Stimulated activated CD8-positive, alpha-beta memory T cell treated with anti-CD3 and anti-CD28 coated beads, Interleukin-4, amount 100 ng/mL, for 48 hours (primary cell): ENCODE measurements at places on chromosomes 3 and 15.

DNA sequence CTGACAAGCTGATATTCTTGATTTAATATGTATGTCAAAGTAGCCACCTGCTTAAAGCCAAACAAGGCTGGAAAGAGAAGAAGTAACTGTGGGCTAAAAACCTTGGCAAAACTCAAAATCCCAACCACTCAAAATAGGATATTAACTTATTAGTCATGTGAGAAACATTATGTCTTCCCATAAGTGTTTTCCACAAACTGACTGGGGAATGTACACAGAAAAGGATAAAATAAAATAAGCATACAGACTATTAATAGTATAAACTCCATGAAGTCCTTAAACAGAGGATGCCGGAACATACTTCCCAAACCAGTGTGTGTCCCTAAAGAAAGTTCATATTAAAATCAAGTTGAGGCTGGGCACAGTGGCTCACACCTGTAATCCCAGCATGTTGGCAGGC lies 263.7 kb upstream of the THBS1 start:
- DNase-seq, result no peak

DNA sequence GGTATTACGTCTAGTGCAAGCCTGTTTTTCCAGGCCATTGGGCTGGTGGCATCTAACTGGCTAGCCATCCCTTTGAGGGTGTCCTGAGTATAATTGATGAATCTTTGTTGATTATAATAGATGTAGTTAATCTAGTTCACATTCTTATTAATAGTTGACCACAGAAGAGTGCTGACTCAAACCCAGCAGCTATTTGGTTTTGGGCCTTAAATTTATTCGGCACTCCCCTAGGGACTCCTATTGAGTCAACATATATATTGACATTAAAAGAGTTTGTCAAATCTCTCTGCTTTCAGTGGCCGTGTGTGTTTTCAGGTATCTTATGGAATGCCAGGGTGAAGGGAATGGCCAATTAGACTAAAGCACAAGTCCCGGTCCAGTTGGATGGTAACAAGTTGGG lies 19.7 kb downstream of the ARL8B start:
- no peak for DNase-seq

DNA sequence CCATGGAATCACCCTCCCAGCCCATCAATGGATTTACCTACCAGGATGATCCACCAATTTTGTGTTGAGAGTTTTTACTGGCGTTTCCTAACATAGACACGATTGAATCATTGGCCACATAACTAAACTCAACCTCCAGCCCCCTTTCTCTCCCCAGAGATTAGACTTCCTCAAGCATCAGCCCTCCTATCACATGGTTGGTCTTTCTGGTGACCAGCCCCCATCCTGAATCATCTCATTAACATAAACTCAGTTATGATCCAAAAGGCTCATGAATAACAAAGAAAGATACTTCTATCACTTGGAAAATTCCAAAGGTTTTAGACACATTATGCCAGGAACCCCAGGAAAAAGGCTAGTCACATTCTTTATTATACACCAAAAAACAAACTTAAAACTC lies 21.2 kb downstream of the PRKAR2A start:
- DNase-seq, result no peak

GRCh38 chr3:151873398-151873797 lies at the start of gene SUCNR1:
SUCNR1 (plus strand) TSS chr3:151873643; CDS start chr3:151879893, 6,250 bp downstream.
- no peak for DNase-seq

- no peak for DNase-seq
Observed at GRCh38 chr3:38088126-38089078, 48.5 kb downstream of the ACAA1 start.

DNA sequence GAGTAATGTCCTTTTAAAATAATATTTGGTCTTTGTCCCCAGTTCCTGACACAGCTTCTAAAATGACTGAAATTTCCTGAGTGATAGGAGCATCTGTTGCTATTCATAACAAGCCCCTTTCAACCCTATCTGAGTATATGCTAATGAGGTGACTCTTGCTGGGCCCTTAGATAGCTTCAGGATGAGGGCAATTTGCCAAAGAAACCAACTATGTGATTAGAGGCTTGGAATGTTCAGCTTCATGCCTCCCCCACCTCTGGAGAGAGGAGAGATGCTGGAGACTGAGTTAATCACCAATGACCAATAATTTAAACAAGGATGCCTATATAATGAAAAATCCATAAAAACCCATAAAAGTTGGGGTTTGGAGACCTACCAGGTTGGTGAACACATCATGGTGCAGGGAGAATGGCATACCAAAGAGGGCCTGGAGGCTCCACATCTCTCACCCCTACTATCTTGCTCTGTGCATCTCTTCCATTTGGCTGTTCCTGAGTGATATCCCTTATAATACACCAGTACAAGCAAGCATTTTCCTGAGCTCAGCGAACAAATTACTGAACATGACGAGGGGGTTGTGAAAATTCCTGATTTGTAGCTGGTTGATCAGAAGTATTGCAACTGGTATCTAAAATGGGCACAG lies 189.2 kb downstream of the ECT2 start:
- no peak for DNase-seq

DNA sequence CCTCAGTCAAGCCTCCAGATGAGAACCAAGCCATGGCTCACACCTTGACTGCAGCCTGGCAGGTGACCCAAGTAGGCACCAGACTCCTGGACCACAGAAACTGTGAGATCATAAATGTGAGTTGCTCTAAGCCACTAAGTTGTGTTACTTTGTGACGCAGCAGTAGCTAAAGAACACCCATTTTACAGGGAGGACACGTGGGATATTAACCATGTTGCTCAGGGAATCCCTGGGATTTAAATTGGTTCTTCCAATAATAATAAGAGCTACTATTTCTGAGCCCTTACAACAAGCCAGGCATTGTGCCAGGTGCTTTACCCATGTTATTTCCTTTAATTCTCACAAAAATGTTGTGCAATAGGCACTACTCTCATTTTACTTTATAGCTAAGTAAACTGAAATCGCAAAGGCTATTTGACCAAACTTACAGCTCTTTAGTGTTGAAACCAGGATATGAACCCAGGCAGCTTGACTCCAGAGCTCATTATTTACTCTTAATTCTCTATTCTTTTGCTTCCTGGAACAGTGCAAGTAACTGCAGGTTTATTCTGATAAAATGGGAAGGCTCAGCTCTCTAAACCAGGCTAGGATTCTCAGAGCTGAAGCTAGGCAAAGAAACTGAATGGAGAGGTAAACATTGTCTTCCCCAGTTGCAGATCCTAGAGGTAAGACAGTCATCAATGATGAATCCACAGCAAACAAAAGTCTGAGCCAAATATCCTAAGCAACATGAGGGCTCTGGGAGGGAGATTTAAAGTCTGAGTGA lies 294.4 kb downstream of the KBTBD8 start:
- DNase-seq, result no peak

DNA sequence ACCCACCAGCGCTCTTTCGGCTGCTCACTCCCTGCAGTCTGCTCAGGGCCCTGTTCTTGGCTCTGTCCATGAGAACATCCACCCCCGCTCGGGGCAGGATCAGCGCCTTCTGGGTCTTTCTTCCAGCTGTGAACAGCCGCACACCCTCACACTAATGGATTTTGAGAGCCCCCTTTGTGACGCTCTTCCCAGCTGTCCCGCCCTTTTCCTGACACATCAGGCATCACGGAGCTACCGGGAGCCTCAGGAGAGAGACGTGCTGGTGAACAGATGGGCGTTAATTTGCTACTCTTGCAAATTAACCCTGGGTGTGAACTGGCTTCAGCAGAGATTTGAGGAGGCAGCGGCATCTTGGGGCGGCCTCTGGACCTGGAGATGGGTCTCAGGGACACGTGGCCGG lies 113.0 kb downstream of the TMEM266 start:
- DNase-seq, result no peak
